Brain pericyte (primary cell): ENCODE measurements at places on chromosomes 1 and 21.

- no peak for DNase-seq
These were observed 32.9 kb upstream of the UTS2 start for GRCh38 chr1:7885513-7886404.

DNA sequence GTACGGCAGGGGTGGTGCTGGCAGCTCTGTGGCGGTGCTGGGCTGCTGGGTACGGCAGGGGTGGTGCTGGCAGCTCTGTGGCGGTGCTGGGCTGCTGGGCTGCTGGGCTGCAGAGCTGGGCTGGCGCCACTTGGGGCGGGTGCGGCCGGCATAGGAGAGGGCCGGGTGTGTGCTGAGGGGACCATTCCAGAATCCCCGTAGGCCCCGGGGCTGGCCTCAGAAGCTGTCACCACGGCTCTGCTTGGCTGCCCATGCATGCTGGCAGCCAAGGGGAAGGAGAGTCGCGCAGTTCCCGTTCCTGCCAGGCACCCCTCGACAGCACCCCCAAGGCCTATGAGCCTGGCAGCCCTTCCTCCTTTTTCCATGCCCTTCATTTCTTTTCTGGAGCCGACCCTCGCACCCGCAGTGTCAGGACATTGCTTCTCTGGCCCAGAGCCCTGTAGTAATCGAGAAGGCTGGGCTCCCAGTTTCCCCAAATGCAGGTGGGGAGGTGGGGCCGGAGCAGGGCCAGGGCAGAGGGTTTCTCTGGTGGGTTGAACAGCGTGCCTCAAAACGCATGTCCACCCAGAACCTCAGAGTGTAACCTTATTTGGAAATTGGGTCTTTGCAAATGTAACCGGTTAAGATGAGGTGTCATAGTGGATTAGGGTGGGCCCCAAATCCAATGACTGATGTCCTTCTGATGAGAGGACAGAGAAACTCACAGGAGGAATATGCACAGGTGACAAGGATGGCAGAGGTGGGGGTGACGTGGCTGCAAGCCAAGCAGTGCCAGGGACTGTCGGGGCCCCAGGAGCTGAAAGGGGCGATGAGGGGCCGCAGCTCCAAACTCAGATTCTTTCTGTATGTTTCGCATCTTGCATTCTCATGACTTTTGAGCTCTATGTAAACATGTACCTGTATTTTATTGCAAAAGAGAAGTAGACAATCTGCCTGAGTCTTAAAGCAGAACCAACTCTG is 71.0 kb upstream of the ACTRT2 start:
- DNase-seq, result no peak

- no peak for DNase-seq
These were observed 312.9 kb downstream of the NFIA start for GRCh38 chr1:61395146-61395800.

DNA sequence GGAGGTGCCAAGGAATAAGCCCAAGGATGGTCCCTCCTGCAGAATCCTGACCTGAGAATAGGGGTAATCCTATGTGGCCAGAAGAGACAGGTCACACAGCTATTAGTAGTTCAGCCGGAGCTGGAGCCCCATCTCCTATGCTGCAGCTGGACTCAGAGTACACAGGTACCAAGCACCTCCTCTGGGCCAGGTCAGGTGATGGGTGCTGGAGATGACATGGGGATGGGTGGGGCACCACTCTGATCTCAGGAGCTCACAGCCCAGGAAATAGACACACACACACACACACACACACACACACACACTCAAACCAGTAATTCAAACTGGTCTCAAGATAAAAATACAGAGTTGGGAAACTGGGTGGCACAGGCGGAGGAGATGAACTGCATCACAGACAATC is 54.2 kb upstream of the SSBP3 start:
- no peak for DNase-seq

GRCh38 chr1:160109686-160110085 is 5.9 kb upstream of the ATP1A2 start:
- no peak for DNase-seq

GRCh38 chr1:47859092-47859743 is 138.0 kb downstream of the TRABD2B start:
- DNase-seq, result no peak

DNA sequence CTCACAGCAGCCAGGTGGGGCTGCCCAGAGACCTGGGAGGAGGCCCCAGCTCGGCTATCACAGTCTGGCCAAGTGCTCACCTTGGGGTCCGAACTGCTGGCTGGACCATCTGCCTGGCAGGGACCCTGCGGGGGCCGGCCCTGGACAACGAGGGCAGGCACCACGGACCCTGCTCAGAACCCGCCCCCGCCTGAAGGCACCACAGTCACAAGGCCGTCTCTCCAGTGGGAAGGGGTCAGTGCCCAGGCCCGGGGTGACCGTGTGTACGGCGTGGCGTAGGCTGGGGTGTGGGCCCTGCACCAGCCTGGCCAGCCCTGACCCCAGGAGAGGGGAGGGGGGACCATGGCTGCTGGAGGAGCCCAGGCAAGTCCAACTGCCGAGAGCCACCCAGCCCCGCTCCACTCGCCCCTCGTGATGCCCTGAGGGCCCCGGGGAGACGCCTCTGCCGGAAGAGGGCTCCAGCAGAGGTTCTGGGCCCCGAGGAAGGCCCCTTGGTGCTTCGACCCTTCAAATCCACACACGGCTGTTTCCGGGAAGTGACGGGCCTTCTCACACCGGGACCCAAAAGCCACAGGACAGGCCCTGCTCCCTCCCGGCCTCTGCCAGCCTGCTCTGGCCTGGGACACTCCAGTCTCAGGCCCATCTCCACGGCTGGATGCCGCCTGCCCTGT is 11.2 kb upstream of the RNF223 start:
- DNase-seq, result no peak

GRCh38 chr1:71228742-71229365 is 148.0 kb upstream of the ZRANB2 start:
- DNase-seq, result no peak

- no peak for DNase-seq
These were observed 858.1 kb upstream of the ADAMTS5 start for GRCh38 chr21:27825035-27825434.

DNA sequence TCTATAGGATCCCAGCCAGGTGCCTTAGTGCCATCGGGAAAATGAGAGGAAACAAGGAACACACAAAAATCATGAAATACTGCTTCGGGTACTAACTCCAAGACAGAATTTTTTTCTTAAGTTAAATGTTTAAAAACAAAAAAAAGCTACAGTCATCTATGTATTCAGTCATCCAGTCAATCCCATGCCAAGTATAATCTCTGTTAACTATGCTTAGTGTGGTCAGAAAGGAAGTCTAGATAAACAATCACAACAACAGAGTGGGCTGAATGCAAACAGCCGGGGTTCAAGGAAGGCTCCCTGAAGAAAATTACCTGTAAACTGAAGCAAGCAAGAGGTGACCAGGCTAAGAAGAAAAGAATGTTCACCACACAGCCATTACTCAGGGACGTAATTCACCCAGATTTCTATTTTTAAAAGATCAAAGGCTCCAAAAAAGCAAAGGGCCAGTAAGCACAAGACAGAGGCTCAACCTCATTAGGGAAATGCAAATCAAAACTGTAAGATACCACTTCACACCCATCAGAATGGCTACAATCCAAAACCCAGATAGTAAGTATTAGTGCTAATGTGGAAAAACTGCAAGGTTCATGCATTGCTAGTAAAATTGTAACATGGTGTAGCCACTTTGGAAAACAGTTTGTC is 53.0 kb downstream of the RERE start:
- no peak for DNase-seq

DNA sequence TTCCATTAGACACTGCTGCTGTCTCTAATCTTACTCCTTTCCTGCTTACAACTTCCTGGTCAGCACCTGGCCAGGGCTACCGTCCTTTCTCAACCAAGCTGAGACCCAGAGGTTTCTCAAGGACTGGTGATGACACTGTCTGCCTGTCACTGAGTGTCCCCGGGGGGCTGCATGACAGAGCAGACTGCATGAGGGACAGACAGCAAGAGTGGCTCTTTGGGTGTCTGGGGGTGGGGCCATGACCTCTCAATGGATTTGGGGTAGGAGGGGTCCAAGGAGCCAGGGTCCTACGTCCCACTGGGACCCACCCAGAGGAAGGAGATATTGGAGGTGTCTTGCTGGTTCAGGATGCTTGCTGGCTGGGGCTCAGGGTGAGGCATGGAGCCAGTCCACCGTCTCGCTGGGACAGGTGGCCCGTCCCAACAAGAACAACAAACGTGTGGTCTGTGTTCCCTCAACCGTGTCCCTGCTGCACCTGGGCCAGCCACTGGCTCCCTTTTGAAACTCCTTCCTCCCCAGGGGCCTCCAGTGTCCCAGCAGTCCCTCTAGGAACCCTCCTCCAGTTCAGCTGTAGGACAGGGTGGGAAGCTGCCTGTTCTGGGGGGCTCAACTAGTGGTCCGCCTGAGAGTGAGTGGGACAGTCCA is 344.6 kb upstream of the AJAP1 start:
- no peak for DNase-seq

DNA sequence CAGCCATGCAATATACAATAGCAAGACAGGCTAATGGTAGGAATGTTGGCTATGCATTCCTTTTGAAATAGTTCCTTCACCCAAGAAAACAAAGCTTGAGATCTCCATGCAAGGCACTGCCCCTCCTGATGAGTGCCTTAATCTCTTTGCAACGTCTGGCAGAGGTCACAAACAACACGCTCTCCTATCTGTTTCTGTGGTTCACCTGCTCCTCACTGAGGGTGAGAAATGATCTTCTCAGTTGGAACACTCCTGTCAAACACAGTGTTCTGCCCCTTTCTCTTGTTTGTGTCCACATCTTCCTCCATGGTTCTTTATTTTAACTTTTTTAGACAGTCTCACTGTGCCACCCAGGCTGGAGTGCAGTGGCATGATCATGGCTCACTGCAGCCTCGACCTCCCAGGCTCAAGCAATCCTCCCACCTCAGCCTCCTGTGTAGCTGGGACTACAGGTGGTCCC is 21.2 kb upstream of the XPR1 start:
- no peak for DNase-seq

- DNase-seq, result no peak
These were observed 62.6 kb upstream of the SPAG17 start for GRCh38 chr1:118247593-118247992.

DNA sequence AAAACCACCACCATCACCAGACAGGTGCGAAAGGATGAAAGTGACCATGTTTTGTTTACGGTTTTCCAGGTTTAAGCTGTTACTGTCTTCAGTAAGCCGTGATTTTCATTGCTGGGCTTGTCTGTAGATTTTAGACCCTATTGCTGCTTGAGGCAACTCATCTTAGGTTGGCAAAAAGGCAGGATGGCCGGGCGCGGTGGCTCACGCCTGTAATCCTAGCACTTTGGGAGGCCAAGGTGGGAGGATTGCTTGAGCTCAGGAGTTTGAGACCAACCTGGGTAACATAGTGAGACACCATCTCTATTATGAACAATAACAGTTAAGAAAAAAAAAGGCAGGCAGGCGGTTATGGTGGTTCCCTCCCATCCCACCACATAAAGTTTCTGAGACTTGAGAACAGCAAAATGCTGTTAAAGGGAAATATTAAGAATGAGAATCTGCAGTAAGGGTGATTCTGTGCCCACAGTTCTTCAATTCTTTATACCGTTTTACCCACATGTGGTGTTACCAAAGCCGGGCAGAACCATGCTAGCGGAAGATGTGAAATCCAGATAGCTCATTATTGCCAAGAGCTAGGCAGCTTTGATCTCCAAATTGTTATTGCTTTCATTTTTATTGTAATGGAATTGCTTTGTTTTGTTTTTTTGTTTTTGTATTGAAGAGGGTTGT is 34.5 kb upstream of the TDRD10 start:
- no peak for DNase-seq

DNA sequence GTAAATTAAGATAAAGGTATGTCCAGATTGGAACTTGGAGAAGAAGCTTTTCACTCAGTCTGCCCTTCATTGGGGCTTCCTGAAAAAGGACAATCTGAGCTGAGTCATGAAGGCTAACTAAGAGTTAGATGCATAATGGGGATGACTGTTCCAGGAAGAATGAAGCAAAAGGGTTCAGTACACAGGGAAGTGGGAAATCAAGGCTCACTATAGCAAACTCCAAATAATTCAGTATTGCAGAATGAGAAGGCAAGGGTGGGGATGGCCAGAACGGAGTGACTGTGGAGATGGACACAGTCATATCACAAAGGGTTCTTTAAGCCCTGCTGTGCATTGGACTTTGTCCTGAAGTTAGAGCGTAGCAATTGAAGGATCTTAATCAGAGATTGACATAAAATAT is 158.3 kb downstream of the FGGY start:
- no peak for DNase-seq

GRCh38 chr1:6331543-6332273 is 61.9 kb downstream of the ACOT7 start:
- DNase-seq, result no peak

- no peak for DNase-seq
These were observed 82.4 kb downstream of the CAMK2N1 start for GRCh38 chr1:20403423-20404145.

- no peak for DNase-seq
These were observed 111.3 kb downstream of the TGFB2 start for GRCh38 chr1:218456444-218456843.

DNA sequence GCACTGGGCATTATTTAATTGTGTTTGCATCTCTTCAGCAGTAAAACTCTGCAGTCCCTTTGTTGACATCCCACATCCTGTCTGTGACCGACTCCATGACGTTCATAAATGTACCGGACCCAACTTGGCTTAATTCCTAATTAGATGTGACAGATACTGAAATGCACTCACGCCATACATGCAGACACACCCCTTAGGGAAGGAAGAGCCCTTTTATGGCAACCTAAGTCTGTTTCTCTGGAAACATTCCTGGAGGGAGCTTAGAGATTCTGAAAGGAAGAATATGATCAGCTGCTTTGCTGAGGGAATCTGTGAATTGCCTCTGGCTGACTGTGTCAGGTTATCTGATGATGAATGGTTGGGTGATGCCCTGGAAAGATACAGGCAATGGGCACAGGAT is 33.4 kb downstream of the ADAMTS5 start:
- no peak for DNase-seq

GRCh38 chr1:20069874-20070273 is at the start of gene PLA2G5:
PLA2G5 (plus strand) TSS chr1:20070194; CDS start chr1:20084831, 14,637 bp downstream.
- DNase-seq, result no peak

DNA sequence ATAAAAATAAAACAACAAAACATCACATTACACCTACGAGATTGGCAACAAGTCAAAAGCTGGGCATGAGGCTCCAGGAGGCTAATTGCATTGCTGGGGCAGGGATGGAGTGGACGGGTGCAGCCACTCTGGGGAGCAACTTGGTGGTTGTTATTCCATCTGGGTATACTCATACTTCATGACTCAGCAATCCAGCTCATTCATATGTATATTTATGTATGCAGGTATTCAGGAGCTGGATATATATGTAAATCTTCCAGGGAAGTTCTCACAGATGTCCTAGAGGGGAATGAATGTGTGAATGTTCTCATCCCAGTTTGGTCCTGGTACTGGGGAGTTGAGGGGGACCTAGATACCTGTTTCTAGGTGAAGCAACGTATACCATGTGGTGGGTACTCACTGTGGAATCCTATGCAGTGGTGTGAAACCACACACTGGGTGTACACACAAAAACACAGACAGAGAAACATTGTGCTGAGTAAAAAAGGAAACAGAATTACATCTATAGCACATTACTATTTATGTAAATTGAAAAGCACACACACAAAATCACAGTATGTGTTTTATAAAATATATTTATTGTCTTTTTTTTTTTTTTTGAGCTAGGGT is 79.7 kb upstream of the RAB4A start:
- DNase-seq, result no peak

GRCh38 chr1:43043695-43044094 is 85.0 kb upstream of the SLC2A1 start:
- no peak for DNase-seq
